ENCODE measurements at places on chromosomes 7 and 10.
A peak's percentile ranks its signal among the peaks of the same experiment; 100 is the strongest.

DNA sequence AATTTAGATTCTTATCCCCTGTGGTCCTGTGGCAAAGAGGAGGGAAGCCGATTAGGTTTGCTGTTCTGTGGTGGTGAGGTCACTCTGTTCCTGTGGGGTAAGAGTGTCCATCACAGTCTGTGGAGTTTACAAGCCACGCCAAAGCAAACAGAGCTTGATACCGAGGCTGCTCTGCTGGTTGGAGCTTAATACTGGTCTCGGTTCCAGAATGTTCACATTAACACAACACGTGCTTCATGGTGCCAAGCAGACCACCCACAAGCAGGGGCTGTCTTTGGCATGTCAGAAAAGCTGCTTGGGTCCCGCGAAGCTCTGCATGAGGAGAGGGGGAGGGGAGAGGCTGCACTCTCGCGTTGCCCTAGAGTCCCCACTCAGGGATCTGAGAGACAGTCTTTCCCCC, 47.5 kb downstream of the DNAJB6 start:
- peak; percentile 41 for DNase-seq

GRCh38 chr10:14545827-14546226, 215.1 kb upstream of the FRMD4A start:
- no peak for DNase-seq

DNA sequence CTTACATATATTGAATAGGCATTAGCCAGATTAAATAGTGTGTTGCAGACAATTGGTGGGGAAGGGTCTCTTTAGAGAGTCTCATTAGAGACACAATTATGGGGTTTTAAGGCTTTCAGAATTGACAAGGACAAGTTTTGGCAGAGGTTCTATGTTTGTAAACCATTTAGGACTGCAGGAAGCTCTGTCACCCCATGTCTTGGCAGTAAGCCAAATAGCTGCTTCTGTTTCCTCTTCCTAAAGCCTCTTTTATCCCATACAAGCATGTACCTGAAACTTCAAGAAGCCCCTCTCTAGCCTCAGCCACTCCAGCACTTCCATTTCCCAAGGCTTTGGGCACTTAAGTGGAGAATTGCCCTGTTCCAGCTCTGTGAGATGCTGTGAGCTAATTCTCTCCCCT, 21.8 kb upstream of the LRRC4 start:
- no peak for DNase-seq

GRCh38 chr7:150323682-150324372, 482 bp upstream of the ACTR3C start:
- peak; percentile 63 for DNase-seq

GRCh38 chr7:30664184-30664885, 17.9 kb downstream of the CRHR2 start:
- DNase-seq: no peak

DNA sequence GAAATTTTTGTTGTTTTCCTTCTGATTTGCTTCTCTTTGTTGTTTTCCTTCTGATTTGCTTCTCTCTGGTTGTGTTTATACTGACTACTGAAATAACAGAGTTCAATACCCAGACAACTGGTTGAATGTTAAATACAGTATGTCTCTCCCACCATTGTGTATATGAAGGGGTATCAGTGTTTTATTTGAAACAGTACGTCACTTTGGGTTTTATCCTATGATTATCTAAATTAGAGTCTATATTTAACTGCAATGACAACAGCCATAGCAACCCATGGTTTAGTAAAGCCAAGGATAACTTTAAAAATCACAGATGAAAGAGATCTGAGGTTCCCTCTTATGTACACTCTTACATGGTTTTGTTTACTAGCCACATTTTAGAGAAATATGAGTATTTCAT, 141.3 kb downstream of the GNAT3 start:
- DNase-seq: no peak
